ENCODE measurements at places on chromosomes 4 and X.
A peak's percentile ranks its signal among the peaks of the same experiment; 100 is the strongest.

DNA sequence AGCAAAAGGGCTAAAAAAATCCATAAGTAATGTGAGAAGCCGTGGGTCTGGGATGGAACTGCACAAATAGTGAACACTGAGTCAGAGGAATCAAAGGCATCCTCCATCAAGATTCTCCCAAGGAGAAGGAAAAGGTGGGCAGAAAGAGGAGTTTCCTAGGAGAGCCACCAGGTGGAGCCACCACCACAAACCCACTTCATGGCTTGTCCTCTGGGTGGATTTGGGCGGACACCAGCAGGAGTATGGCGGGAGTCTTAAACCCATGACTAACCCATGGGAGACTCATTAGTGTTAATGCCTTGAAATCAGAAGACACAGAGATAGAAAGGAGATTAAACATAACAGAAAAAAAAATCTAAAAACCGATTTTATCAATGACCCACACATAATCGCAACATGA is 147.7 kb downstream of the SH3KBP1 start:
- DNase-seq, result peak; percentile 55

DNA sequence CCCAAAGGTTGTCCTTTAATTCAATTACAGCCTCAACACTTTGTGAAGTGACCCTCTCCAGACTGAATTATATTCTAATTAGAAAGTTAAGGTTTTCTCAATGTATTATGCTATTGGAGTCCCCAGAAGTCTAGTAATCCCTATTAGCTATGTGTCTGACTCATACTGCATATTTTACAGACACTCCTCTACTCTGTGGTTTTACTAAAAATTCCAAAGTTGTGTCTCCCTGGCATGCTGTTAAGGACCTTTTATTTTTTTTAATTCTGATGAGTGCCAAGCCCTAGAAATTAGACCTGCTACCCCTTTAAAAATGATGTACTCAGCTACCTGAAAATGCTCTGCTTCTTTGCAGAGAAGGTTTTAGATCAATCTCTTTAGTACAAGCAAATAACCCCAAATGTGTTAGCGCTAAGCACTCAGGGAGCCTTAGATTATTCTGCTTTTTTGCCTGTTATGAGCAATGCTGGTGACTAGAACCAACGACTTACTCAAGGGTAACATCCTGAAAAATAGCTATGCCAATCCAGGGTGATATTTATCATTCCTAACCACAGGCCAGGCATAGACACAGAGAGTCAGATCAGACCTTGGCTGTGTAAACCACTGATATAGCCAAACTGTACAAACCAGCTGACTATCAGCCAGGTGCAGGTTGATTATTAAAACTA is 26.1 kb upstream of the CXCL13 start:
- DNase-seq, result peak; percentile 91

GRCh38 chr4:38805530-38806145 is 1.0 kb upstream of the TLR1 start:
- DNase-seq, result no peak

DNA sequence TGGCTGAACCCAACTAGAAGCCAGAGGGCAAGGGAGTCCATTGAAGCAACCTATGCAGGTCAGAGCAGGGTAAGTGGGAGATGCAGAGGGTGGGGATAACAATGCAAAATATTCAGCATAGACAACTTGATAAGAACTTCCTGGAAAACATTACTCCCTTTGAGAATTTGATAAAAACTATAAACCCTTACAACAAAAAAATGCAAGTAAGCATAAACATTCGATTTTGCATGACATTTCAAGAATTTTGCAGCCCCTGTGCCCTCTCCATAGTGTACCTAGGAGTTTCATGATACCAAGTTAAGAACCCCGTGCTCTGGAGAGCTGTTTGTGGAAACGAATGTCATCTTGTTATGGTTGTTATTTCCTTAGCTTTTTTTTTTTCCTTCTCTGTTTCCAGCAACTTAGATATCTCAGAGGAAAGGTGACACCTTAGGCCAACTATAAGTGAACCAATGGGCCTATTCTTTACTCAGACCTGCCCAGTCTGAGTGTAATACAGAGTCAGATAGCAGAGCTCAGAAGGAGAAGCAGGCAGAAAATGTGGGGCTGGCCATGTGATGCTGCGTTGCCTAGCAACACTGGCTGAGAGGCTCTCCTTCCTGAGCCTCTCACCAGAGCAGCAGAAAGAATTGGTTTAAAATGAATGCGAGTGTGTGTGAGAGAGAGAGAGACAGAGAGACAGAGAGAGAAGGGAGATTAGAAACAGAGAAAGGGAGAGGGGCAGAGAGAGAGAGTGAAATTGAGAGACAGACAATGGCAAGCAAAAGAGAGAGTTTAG is 36.7 kb upstream of the GABRQ start:
- DNase-seq, result no peak

- no peak for DNase-seq
Observed at GRCh38 chrX:145002771-145003170, 244.5 kb upstream of the SPANXN1 start.

- DNase-seq, result no peak
Observed at GRCh38 chrX:44228621-44229020, 114.9 kb downstream of the EFHC2 start.

- no peak for DNase-seq
Observed at GRCh38 chrX:102745857-102746584, 25.5 kb downstream of the GPRASP3 start.

- peak; percentile 56 for DNase-seq
Observed at GRCh38 chr4:183571350-183571941, 66.6 kb downstream of the ING2 start.

GRCh38 chrX:3589474-3589873 is 124.0 kb downstream of the PRKX start:
- no peak for DNase-seq

DNA sequence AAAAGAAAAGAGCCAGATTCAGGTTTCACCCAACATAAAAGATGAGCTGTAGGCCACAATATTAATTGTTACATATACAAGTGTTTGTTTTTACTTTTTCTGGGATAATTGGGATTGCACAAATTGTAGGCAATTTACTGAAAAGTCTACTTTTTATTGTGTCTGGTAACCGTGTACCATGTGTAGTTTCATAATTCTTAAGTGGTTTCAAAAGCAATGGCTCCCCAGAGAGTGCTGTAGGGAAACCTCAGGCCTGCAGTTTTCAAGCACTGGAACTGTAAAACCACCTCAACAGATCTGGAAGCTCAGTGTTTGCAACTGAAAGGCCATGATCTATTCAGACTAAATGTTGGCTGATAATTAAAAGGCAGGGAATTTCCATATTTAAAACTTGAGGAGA is 53.9 kb upstream of the MMAA start:
- DNase-seq, result no peak

GRCh38 chr4:77044461-77045150 is 31.2 kb downstream of the CCNI start:
- DNase-seq, result peak; percentile 47

DNA sequence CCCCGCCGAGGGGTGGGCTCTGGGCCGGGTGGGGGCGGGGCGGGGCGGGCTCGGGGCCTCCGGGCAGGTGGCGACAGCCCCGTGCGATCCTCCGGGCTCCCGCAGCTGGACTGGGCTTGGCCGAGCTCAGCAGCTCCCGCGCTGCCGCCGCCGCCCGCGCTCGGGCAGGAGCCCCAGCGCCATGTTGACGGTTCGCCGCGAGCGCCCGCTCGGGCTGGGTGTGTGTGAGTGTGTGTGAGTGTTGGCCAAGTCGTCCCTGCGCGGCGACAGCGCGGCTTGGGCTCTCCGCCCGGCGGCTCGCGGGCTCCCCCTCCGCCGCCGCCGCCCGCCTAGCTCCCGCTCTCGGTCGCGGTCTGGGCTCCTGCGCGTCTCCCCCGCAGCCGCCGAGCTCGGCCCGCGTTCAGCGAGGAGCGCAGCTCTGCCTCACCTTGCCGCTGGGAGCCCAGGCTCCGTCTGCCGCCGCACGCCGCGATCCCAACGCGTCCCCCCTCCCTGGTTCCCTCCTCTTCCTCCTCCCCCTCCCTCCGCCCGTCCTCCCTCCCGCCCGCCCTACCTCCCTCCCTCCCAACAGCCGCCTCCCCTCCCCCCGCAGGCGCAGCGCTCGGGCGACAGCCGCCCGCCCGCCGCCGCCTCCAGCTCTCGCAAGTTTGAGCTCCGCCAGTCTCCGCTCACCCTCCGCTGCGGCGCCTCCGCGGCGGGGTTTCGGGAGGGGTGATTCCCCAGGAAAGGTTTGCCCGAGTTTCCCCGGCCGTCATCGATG is at the start of gene BCOR:
Gene BCOR (minus strand): TSS at position 455 of the 760 bp plus-strand sequence. CDS start 20,029 bp downstream, outside the sequence.
- DNase-seq, result no peak

DNA sequence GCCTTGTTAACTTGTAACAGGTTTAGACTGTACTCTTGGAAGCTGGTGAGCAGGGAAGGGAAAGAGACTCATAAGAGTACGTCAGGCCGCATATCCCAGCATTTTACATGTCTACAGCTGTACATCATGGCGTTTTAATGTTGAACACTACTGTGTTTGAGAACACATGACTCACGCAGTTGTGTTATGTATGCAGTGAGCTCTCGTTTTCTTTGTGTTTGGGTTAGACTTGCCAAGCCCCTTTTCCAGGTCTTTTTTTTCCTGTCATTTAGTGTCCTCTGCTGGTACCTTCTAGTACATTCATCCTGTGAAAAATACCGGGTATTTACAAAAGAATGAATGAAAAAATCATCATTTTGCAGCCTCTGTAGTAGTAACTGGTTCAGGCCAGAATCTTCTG is 35.3 kb downstream of the SMS start:
- no peak for DNase-seq

- no peak for DNase-seq
Observed at GRCh38 chr4:11618666-11619282, 190.1 kb upstream of the HS3ST1 start.

DNA sequence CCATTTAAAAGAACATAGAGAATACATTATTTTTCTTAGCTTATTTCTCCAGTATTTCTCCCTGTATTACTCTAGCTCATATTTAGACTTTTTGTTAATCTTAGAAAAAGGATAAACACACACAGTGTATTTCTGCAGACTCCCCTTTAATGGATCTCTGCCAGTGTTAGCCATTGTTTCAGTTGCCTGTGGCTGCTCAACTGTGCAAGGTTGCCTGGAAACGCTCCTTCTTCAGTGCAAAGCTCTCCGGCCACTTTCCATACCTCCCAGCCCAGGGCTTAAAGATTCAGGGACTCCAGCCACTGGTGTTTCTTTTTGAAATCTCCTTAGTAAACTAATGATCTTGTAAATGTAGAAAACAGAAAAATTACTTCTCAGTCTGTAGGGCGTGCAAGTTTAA is 104.9 kb downstream of the SLIT2 start:
- DNase-seq, result no peak

DNA sequence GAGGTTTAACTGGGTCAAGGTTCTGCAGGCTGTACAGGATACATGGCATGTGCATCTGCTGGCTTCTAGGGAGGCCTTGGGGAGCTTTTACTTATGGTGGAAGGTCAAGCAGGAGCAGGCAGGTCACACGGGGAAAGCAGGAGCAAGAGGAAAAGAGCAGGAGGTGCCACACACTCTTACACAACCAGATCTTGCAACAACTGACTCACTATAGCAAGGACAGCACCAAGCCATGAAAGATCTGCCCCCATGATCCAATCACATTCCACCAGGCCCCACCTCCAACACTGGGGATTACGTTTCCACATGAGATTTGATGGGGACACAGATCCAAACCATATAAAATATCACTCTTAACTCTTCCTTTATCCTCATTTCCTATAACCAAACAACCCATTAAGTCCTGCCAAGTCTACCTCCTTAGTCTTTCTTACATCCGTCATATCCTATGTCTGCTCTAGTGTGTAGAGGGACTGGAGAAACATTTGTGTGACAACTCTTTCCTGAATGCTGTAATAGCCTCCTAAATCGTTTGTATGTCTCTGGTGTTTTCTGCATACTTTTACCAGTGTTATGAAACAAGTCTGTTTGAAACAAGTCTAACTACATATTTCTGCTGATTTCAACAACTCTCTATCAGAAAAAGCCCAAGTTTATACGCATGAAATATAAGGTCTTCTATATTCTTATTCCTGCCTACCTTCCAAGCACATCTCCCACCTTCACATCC is 8.3 kb upstream of the RAP2C start:
- DNase-seq, result no peak

DNA sequence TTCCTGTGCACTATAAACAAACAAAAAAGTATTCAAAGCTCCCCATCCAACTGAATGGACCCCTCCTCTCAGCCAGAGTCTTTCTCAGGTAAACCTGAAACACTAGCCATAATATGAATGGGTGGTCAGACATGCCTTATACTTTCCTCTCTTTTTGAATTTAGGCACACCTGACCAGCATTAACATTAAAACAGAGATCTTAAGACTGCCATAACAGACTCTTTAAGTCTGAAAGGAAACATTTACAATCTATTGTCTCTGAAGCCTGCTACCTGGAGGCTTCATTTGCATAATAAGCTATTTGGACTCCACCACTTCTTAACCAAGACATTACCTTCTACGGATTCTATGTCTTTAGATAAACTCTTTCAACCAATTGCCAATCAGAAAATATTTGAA is 56.9 kb upstream of the SPIN4 start:
- no peak for DNase-seq

DNA sequence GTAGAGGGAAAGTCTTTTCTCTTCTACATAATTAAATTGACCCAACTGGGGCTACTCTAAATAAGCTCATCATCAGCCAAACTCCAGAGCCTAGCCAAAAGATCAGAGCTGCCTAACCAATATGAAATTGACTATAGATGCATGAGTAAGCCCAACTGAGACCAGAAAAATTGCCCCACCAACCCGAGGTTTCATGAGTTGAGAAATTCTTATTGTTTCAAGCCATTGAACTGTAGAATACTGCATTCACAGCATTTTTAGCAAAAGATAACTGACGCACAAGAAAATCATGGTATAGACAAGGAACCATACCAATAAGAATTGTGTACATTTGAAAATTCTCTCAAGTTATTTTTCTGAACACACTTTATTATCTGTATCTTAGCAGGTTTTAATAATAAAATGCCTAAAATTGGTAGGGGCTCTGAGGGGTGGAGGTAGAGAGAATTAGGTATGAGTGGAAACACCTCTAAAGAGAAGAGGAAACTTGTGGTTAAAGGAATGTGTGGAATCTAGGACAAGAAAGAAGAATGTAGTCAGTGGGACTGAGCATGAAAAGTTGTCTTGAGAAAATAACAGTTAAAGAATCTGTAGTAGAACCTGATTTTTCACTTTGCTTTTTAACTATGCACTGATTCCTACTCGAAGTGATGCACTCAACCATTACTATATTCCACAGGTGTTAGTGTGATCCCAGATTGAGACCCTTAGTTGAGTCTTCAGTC is 200.9 kb upstream of the PPP1R2C start:
- no peak for DNase-seq

DNA sequence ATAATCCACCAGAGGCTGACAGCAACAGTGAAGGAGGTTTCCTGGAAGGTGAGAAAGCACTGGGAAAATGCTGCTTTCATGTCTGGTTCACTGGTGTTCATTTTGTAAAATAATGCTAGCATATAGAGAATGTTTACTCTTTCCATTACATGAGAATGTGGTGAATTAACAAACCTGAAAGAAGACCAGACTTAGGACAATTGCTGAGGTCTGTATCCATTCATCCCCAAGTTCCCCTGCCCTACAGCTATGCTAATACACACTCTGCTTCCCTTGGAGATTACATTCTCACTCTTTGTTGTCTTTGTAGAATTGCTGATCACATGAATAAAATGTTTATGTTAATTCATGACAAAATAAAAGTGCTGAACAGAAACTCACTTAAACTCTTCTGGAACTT is 99.5 kb downstream of the ARHGAP6 start:
- DNase-seq, result no peak

All from foreskin keratinocyte (primary cell).